ENCODE measurements at places on chromosomes 1 and 21.

DNA sequence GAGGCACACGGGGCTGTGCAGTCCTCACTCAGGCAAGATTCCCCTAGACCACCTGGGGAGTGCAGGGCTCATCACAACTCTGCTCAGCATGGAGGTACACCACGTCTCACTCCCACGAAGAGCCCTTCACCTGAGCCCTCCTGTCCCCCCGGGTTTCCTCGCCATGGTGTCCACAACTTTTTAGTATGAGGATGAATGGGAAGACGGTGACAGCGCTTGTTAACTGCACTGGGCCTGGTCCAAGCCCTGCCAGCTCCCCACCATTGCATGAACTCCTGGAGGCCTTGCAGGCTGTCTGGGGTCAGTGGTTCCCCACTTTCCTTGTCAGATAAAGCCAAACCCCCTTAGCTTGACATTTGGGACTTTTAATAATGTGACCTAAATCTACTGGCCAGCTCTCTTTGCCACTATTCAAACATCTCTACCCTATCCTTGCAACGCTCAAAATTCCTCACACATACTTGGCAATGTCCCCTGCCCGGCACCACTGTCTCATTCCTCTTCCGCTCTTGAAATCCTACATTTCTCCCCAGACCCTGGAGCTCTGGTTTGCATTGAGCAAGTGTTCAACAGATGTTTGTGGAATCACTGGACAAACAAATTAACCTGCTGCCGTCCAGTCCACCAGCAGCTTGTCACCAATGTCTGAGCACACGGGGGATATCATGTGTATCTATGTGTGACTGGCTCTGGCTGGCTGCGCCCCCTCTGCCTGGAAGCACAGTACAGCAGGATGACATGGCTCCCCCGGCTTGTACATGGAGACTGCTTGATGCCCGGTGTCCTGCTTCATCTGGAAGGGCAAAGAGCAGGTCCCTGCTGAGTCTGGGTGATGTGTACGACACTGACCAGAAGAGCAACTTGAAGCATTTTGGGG lies 11.2 kb downstream of the TMEM9 start:
- no peak for DNase-seq

DNA sequence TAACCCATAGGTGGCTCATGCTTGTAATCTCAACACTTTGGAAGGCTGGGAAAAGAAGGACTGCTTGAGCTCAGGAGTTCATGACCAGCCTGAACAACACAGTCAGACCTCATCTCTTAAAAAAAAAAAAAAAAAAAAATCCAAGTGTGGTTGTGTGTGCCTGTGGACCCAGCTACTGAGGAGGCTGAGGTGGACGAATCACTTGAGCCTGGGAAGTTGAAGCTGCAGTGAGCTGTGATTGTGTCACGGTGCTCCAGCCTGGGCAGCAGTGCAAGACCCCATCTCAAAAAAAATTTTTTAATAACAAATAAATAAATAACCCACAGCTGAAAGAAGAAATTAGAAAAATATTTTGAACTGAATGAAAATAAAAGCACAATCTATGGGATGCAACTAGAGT lies 13.8 kb downstream of the INTS7 start:
- no peak for DNase-seq

DNA sequence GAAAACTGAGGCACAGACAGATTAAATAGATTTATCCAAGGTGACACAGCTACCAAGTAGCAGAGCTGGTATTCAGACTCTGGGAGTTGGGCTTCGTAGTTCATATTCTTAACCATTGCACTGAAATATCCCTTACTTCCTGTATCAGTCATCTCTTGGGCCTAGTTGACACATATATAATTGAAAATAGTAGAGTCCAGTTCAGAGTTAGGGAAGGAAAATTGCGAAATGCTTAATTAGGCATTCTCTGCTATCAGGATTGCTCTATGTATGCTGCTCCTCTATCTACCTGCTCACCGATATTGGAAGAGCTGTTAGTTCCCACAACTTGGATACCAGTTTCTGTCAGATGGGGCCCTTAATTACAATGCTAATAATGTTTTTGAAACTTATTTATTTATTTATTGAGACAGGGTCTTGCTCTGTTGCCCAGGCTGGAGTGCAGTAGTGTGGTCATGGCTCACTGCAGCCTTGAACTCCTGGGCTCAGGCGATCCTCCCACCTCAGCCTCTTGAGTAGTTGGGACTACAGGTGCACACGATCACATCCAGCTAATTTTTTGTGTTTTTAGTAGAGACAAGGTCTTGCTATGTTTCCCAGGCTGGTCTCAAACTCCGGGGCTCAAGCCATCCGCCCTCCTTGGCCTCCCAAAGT lies 8.2 kb downstream of the RCOR3 start:
- no peak for DNase-seq

DNA sequence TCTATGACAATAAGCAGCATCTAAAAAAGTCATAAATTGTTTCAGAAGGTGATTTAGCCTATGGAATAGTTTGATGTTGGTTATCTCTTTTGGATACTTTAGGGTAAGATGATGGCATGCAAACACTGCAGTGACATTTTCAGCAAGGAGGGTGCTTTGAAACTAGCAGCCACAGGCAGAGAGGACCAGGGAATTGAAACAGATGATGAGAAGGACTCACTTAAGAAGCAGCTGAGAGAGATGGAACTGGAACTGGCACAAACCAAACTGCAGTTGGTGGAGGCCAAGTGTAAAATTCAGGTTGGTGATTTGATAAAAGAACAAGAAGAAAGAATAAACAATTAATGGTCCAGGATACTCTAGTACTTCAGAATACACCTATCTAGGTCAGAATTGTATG lies 11.2 kb upstream of the CACYBP start:
- DNase-seq, result no peak

GRCh38 chr1:78060857-78061563 lies 15.2 kb downstream of the GIPC2 start:
- DNase-seq, result no peak

DNA sequence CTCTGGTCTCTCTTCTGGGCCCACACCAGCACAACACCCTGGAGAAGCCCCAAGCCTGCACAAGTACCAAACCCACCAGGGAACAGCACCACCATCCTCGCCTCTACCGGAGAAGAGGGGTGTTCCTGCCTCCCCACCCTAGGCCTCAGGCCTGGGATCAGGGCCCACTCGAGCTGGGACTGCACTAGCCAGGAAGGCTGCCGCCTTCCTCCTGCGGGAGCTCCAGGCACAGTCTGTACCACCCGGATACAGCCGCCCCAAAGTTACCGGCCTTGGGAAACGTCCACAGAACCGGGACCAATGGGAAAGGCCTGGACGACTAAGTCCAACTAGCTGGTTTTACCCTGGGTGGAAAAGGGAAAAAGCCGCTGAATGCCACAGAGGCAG lies 3.4 kb downstream of the TAL1 start:
- no peak for DNase-seq

DNA sequence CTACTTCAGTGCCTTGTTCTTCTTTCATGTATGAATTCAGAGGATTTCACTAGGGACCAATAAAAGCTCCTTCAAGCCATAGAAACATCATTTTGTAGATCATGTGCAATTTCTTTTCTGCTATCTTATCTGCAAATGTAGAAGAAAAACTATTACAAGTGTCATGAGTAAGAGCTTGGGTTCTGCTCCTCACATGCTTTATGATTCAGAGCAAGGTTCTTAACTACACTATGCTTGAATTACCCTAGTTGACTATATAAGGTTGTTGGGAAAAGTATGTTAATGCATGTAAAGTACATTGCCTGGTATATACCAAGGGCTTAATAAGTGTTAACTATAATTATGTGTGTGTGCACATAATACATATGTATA lies 91.4 kb upstream of the S1PR1 start:
- no peak for DNase-seq

GRCh38 chr1:112625696-112626095 lies 6.1 kb downstream of the CAPZA1 start:
- DNase-seq, result no peak
